T1000 (cell line): ENCODE measurements at places on chromosomes 11 and 22.

DNA sequence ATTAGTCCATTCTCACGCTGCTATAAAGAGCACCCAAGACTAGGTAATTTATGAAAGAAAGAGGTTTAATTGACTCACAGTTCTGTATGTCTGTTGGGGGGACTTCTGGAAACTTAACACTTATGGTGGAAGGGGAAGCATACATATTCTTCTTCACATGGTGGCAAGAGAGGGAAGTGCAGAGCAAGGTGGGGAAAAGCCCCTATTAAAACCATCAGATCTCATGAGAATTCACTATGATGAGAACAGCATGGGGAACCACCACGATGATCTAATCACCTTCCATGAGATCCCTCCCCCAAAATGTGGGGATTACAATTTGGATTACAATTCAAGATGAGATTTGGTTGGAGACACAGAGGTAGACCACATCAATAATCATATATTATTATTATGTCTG, 25.7 kb downstream of the CEP57 start:
- DNase-seq: no peak

DNA sequence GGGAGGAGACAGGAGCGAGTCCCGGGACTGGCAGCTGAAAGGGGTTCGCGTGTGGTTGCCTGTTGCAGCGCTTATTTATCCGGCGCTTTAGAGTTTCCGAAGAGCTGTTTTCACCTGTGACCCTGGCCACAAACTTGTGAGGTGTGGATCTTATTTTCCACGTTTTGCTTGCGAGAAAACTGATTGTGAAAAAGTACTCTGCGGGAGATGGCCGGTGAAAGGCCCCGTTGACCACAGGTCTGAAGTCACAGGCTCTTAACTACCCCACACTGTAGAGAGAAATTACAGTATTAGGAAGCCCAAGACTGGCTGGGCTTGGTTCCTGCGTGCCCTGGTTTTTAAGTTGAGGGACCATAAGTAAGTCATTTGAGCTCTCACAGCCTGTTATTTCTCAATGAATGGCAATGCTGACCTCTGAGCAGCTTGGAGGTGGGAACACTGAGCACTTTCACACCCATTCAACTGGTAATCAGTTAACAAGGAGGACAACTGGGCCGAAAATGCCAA, 379 bp upstream of the RAB38 start:
- no peak for DNase-seq

DNA sequence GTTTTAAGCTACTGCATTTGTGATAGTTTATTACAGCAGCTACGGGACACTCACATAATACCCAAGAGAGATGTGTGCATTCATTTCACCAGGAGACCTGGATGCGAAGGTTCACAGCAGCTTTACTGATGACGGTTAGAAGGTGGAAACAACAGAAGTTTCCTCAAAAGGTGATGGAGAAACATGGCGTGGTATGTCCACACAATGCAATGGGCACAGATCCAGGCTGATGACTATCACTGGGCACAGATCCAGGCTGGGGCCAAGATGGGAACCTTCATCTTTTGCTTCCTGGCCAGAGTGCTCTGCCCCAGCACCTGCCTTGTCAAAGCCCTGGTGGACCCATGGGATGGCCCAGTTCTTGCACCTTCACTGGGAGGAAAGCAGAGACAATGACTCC, 30.6 kb upstream of the RFPL3 start:
- DNase-seq: no peak

DNA sequence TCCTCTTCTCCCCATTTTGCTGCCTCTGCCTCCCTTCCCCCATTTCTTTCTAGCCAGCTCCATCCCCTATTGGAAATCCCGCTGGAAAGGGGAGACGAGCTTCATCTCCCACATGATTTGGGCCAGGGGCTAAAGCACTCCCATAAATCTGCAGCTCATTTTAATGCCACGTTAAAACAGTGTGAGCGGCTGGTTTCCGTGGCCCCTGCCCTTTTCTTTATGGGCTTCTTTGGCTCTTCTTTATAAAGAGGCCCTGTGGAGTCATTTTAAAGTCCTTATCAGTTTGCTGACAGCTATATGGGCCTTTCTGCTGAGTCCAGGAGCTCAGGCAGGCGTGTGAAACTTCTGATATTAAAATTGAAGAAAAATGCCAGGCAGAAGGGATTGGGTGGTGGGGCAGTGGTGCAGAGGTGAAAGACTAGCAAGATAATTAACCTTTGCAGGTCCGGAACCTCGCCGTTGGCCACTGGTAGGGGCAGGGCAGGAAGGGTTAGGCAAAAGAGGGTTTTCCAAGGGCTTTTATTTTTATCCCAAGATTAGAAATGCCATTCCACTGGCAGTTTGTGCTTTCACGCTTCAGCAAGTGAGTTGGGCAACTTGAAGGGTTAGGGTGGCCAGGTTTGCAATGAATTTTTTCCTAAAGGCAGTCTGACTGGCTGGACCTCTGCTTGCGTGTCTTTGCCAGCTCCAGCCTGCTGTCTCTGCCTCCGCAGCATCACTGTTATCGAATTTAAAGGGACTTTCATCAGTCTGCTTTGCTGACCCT, 44.3 kb downstream of the EXT2 start:
- no peak for DNase-seq

DNA sequence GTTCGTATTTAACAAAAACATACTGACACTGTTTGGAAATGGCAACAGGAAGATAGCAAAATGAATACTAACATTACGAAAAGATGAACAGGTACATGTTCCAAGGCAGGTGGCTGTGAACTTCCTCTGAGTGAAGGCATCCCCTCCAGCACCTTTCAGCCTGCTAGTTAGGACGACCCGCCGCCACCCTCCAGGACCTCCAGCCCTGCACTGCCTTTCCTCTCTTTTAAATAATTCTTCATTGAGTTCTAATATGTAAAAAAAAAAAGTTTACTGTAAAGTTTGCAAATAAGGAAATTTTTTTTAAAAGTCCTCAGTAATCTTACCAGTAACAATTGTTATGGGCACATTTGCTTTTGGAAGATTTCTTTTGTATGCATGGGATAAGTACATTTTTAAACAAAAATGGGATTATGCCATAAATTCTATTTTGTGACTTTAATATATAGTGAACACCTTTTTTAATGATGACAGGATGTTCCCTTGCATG, 6.0 kb downstream of the NEAT1 start:
- no peak for DNase-seq

GRCh38 chr11:69566001-69566400, 75.0 kb upstream of the CCND1 start:
- DNase-seq: no peak

- no peak for DNase-seq
These were observed 54.9 kb downstream of the TNRC6B start for GRCh38 chr22:40232624-40233023.

GRCh38 chr11:62245271-62245753, 3.3 kb downstream of the SCGB1D2 start:
- no peak for DNase-seq

DNA sequence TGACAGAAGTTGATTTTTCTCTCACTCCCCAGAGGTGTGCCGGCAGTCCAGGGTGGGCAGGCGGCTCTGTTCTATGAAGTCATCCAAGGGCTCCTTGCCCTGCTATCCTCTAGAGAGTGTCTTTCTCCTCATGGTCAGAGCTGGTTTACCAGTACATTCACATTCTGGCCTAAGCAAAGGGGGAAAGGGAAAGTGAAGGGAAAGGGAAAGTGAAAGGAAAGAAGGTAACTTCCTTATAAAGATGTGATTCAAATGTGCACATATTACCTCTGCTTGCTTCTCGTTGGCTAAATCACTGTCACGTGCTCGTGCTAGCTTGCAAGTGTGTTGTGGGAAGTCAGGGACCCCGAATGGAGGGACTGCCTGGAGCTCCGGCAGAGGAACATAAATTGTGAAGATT, 2.9 kb upstream of the HTATIP2 start:
- no peak for DNase-seq

- no peak for DNase-seq
These were observed 54.4 kb upstream of the EMID1 start for GRCh38 chr22:29151316-29151715.

DNA sequence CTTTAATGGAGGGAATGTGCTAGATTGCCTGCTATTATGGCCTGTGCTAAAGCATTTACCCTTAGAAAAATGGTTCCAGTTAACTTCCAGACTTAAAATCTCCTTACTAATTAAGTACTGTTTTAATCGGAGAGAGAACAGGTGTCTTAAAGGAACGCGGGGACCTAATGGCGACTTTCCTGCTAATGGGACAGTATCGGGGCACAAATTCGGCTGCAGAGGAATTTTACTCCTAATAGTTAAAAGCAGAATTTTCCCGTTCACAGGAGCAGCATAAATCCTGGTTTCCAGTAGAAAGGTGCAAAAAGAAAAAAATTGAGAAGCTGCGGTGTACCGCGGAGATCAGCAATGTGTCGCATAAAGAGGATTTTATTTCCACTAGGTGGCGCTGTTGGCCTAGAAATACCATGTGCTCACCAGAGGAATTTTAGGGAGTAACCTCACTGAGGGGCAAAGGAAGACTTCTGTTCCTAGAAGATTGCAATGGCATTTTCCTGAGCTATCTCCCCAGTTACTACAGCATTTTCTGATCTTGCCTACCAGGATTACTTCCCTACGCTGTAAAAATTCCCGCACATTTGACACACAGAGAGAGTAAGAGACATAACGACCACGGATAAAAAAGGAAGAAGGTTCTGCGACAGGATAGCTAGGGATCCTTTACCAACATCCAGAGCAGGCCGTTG, 44.5 kb downstream of the ZNF280B start:
- peak; percentile 2 for DNase-seq

DNA sequence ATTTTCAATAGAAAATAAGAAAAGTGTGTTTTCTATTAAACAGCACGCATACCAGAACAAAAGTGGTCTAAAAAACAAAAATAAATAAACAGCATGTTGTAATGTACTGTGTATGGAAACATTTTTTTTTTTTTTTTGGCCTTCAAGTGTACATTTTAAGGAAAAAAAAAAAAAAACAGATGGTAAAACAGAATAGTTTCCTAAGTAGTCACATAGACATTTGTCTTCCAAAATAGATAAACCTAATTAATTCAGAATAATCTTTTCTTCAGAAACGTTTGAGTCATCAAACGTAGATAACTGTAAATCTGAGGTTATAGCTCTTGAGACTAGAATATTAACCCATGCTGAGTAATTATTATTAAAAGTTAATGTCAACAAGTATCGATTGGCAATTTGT, 396 bp upstream of the CFAP300 start:
- no peak for DNase-seq

DNA sequence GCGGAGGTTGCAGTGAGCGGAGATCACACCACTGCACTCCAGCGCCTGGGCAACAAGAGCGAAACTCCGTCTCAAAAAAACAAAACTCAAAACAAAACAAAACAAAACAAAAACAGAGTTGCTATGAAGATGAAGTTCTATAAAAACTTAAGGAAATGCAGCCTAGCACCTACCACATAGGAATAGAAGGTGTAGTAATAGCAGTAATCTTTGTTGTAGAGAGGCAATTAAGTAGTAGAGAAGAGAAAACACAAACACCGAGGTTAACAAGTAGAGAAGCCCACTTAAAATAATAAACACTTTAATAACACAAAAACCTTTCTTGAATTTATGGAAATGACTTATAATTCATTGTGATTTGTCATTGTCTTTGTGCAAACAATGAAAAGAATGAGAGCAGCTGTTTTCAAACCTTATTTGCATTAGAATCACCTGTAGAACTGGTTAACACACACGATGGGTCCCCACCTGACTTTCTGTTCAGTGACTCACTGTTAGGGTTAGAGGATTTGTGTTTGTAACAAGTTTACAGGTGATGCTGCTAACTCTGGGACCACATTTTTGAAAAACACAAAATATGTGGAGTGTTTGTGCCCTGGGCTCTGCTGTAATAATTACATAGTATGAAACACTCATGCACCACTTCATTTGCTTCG, 43.1 kb downstream of the TYR start:
- no peak for DNase-seq

DNA sequence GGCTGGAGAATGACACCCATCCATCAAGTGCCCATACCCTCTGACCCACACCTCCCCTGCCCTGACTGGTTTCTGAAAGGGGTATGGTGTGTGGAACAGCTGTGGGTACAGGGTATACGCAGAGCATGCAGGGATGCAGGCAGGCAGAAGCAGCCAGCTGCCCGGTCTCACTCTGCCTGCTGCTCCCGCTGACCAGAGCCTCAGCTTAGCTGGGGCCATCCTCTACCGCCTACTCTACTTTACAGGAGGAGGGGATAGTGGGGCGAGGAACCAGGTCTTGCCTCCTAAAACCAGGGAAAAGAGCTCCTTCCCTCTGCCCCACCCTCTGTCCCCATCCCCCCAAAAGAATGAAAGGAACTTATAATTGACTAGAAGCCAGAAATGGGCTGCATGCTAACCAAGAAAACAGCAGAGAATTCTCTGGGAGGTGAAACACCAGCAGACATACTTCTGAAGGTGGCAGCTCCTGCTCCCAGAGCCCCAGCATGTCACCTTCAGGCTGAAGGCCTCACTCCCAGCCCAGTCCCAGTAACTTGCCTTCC, 13.0 kb upstream of the CHRM4 start:
- no peak for DNase-seq

- DNase-seq: peak; percentile 24
These were observed 97.7 kb downstream of the MPPED2 start for GRCh38 chr11:30488304-30488998.

DNA sequence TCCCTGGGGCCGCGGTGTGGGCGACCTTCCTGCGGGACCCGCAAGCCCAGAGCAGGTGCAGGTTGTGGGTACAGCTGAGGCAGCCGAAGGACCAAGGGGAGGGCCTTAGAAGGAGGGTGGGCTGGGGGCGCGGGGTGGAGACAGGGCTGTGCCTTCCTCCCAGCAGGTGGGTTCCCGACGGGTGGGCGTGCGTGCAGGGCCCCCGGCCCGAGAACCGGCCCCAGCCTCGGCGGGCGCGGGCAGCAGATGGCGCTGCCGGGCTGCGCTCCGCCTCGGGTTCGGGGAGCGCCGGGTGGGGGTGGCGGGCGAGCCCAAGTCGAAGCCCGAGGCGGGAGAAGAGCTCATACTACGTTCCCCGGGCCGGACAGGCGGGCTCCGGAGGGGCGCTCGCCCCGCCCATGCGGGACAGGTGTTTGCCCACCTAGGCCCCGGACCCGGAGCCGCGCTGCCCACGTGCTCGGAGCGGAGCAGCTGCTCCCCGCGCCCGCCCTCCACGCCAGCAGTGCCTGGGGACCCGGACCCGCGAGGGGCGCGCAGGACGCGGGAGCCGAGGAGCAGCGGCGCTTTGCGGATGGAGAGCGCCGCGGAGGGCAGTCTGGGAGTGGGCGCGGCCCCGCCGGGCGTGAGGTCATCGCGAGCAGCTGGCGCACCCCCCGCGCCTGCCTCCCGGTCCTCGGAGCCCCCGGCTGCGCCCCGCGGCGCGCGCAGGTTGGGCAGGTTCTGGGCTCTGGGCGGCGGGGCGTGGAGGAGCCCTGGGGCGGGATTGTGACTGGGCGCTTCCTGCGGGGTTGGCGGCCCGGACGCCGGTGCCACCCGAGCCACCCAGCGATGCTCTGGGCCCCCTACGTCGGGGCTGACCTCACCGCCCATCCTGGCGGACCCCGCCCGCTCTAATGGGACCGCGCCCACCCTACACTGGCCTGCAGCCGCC, 25.3 kb downstream of the DUSP8 start:
- no peak for DNase-seq

- DNase-seq: no peak
These were observed 472 bp downstream of the APOA5 start for GRCh38 chr11:116791002-116791812.

DNA sequence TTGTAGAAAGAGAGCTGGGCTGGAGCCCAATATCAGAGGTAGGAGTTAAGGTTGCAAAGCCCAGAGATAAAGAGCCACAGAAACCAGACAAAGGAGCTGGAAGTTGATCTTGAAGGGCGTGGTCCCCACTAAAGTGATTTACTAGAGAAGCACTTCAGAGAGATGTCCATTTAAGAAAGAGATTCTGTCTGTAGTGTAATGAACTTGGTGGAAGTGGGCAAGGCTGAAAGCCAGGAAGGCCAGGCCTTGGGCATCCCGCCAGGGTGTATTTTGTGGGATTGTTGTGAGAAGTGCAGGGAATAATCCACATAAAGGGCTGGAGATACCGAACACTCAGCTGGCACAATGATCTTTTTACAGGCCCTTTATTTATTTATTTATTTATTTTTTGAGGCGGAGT, 1398.8 kb downstream of the TBC1D22A start:
- no peak for DNase-seq
